ENCODE measurements at places on chromosomes 6 and 20.
A peak's percentile ranks its signal among the peaks of the same experiment; 100 is the strongest.

GRCh38 chr6:37085198-37085597 lies 79.7 kb downstream of the FGD2 start:
- DNase-seq = no peak

- DNase-seq = no peak
Measured at GRCh38 chr6:753486-753885, 60.5 kb upstream of the EXOC2 start.

DNA sequence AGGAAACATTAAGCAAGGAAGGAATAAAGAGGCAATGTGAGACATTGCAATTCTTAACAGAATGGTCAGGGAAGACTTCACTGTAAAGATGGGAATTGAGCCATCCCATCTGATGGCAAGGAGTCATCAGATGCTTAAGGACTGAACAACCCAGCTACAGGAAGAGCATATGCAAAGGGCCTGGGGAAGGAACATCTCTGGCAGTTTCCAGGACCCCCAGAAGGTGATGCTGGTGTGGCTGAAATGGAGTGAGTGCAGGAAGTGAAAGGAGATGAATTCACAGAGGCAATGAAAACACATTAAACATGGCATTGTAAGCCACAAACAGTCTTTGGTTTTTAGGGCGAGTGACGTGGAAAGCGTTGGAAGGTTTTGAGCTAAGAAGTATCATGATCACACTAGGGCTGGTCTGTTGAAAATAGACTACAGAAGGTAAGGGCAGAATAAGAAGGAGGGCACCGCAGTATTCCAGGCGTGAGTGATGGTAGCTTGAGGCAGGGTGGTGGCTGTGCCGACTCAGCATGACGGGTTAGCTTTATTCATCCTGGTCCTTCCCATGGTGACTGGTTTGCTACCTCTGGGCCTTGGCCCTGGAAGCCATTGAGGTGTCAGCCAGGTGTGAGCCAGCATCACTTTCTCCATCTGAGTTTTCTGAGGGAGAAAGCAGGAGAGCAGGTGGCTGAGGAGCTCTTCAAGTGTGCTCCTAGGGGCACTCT lies 6.8 kb downstream of the BTN2A1 start:
- no peak for DNase-seq

- DNase-seq = peak; percentile 13
Measured at GRCh38 chr6:138162111-138162954, 594 bp downstream of the ARFGEF3 start.

- DNase-seq = no peak
Measured at GRCh38 chr6:50362706-50363105, 313.0 kb upstream of the DEFB112 start.

GRCh38 chr6:108222504-108222903 lies 38.3 kb downstream of the SNX3 start:
- no peak for DNase-seq

DNA sequence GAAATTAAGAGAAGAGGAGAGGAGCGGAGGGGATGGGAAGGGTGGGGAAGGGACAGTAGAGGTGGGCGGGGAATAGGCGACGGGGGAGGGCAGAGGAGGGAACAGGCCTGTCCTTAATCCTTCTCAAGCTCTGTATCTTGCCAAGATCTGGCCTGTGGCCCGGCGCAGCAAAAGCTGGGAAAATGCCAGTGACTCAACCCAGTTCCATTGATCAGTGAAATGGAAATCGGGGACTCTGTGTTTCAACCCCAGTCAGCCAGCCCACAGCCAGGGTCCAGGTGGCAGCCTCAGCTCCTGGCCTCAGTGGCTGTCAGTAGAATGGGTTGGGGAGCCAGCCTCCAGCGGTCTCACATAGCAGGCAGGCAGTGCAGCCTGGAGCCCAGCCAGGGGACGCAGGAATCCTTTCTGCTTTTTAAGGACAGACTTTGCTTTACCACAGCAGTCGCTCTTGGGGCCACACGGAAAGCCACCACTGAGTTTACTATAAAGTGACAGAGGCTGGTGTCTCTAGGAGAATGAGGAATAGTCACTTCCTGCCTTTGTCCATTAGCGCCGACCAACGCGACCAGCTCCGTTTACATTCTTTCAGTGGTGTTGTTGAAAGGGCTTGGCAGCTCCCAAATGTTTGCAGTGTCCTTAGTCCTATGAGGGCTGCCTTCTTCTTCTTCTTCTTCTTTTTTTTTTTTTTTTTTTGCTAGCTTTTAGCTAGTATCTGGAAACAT lies 128.0 kb downstream of the RIN2 start:
- DNase-seq = no peak

DNA sequence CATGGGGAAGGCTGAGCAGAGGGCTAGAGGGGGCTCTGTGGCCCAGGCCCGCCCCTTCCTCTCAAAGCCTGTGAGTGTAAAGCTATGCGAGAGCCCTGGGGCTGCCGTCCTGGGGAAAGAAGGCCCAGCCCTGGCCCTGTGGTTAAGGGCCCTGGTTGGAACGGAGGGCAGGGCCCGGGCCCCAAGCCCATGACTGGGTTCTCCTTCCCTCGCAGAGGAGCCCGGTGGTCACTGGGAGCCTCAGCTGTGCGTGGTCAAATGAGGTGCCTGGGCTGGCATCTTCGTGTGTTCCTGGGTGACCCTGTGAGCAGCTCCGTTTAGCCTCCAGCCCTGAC lies 56.0 kb downstream of the SMOC2 start:
- DNase-seq = no peak

DNA sequence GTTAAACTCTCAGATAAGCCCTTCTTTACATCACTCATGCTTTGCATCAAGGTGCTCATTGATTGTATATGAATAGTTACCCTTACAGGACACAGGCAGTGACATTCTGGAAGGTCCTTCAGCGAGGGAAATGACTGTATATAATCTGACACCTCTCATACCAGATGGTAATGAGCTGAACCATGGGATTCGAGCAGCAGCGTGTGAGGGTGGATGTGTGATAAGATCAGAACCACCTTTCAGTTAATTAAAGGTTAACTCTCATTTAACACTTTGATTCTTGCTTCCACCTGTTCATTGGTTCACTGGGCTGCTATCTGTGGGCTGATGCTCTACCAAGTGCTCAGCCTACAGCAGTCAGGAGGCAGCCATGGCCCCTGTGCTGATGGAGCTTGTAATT lies 24.2 kb downstream of the NEDD9 start:
- no peak for DNase-seq

- DNase-seq = no peak
Measured at GRCh38 chr6:134937426-134937825, 12.5 kb downstream of the ALDH8A1 start.

DNA sequence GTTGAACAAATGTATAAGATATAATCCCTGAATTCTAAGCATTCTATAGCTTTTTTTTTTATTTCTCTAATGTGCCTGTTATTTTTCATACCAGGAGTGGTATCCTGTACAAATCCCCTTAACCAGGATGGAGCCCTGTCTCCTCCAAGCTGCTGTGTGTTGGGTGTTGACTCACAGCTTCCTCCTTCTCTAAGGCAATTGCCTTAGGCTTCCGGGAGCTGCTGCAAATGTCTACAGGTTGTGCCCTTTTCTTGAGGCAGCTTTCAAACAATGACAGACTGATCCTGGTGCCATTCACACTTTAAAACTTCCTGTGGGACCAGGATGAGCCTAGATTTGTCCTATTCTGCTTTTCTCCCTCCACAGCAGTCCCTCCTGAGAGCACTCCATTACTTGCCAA lies 173.2 kb downstream of the BTBD3 start:
- DNase-seq = no peak

DNA sequence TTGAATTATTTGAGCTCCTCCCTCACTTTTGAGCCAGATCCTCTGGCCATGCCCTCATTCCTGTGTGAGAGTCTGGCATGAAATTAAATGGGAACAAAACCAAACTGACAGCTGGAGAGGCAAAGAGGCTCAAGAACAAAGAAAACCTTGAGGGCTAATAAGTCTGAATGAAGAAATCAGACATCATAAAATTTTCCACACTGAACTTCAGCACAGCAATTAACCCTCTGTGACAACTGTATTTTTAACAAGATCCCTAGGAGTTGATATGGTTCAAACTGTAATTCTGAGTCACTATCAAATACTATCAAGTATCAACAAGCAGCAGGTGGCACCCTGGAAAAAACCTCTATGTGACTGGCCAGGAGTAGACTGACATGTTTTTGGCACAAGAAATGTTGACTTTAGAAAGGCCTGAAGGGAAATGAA lies 109.4 kb upstream of the EMILIN3 start:
- no peak for DNase-seq

DNA sequence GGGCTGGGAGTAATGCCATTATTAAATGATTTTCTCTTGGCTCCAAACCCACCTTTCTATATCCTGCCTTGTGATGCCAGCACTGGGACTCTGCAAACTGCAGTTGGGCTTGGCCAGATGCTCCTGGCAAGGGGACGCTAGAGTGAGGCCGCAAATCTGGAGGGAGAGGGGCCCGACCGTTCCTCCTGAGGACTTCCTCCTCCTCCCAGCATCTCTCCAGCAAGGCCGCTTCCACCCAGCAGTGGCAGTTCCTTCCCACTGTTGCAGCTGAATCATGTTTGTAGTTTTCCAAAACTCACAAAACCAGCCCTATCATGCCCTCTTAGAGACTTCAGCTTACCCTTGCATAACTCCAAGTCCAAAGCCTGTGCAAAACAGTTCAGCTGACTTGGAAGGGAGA lies 244.4 kb downstream of the FOXA2 start:
- no peak for DNase-seq

- peak; percentile 4 for DNase-seq
Measured at GRCh38 chr6:118280210-118280609, 267.9 kb upstream of the PLN start.

- DNase-seq = no peak
Measured at GRCh38 chr6:33613795-33614168, 7.3 kb upstream of the ITPR3 start.

- no peak for DNase-seq
Measured at GRCh38 chr6:28351087-28351486, 1.3 kb downstream of the ZKSCAN3 start.

GRCh38 chr20:63049191-63049518 lies 42.4 kb upstream of the BHLHE23 start:
- no peak for DNase-seq

DNA sequence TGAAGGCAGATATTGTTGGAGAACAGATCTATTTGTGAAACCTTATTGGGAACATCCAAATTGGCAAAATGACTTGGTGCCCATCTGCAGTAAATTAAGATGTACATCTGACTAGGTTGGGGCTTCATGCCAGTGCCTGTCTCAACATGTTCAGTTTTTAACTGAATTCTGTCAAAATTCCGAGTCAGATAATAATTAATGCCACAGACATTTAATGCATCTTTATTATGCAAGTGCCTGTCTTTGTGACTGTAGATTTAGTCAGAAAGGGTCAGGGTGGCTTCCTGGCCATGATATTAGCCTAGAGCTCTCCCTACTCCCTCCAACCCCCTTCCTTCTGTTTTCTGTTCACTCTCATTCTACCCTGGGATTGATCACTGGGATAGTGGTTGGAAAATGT lies 199.3 kb upstream of the FLRT3 start:
- DNase-seq = no peak
